ENCODE measurements at places on chromosomes 1 and 21.

- DNase-seq: no peak
Measured at GRCh38 chr1:242219298-242219901, 220.5 kb upstream of the MAP1LC3C start.

GRCh38 chr1:22234476-22235030 is 91.7 kb upstream of the WNT4 start:
- DNase-seq: no peak

GRCh38 chr1:234631721-234632125 is 21.7 kb upstream of the IRF2BP2 start:
- DNase-seq: peak; percentile 91

DNA sequence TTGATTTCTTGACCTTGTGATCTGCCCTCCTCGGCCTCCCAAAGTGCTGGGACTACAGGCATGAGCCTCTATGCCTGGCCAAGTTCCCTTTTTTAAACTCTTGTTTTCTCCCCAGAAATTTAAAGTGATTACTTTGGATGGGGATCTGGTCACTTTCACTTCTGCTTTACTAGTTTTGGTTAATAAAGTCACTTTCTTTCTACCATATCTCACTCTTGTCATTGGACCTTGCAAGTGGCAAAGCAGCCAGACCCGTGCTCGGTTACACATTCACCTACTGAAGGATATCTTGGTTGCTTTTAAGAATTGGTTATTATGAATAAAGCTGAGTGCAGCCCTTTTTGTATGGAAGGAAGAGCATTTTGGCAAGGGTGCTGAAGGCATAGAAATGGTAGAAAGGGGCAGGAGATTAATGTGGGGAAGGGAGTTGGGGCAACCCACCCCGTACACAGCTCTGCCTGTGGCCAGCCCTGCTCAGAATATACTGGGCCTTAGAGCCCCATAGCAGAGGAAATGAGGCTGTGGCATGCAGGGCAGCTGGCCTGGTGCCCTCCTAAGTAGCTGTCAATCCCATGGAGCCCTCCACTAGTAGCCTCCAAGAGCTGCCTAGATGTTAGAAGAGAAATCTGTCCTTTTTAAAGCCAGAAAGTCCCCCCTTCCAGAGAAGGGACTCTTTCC is 40.7 kb downstream of the CD2 start:
- no peak for DNase-seq

DNA sequence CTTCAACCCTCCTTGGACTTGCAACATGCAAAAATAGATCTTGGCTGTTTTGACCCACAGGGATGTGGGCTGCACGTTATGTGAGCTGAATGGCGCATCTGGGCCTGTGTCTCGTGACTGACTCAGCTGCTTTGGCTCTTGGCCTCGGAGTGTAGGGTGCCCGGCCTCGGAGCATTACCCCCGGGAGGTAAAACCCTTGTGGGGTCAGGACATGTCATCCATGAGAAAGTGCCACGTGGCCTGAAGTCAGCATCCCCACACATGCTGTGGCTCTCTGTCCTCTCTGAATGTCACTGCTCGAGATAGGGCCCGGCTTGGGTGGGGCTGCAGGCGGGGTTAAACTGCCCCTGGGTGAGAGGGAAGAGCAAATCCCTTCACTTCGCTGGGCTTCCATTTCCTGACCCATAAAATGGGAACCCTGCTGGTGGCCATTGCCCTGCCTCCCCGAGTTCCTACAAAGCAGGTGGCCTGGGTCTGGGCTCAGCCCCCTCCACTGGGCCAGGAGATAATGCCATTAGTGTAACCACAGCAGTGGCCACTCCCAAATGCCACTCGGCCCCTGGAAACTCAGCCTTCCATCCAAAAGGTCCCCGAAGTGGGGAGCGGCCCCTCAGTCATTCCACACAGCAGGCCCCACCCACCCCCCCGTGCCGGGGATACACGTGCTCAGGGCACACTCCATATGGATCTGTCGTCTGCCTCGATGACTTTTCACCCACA is 22.8 kb upstream of the TSPEAR start:
- no peak for DNase-seq

- peak; percentile 33 for DNase-seq
Measured at GRCh38 chr21:37445228-37445627, 78.7 kb downstream of the DYRK1A start.

- no peak for DNase-seq
Measured at GRCh38 chr1:160558660-160559380, 20.5 kb downstream of the CD84 start.

- DNase-seq: no peak
Measured at GRCh38 chr1:116148967-116149366, 37.8 kb downstream of the MAB21L3 start.

GRCh38 chr1:184160236-184160635 is 108.7 kb downstream of the TSEN15 start:
- DNase-seq: peak; percentile 94

- DNase-seq: no peak
Measured at GRCh38 chr1:43651902-43652301, 2.0 kb downstream of the KDM4A start.

DNA sequence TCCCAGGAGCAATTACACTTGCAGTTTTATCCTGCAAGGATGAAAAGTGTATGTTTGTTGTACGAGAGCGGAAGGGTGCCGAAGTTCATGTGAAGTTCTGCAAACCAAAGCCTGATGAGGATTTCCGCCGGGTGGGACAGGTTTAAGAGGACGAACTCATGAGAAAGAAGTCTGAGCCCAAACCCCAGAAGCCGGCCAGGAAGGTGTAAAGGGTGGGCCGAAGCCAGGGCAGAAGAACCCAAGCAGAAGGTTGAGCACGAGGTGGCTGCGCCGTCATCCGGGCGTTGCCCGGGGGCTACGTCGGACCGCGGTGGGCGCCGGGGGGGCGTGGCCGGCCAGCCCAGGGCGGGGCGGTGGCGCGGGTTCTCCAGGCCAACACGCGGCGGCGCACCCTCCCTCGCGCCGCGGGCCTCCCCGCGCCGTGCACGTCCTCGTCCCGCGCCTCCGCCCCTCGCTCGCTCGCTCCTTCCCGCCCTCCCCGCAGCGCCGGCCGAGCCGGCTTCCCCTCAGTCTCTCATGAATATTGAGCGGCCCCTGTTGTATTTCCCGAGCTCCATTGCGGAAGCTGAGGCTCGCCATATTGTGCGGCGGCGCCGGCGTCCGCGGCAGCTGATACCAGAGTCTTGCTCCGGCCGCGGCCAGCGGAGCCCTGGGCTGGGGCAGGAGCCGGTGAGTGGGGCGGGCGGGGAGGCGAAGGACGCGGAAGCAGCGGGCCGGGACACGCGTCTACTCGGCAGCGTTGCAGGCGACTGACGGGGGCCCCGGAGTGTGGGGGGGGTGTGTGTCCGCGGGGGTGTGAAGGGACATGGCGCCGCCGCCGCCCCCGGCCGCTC is at the start of gene RNF2:
RNF2 (plus strand) TSS at position 578 of the 833 bp plus-strand sequence. CDS start 41,996 bp downstream, outside the sequence.
- DNase-seq: peak; percentile 84

DNA sequence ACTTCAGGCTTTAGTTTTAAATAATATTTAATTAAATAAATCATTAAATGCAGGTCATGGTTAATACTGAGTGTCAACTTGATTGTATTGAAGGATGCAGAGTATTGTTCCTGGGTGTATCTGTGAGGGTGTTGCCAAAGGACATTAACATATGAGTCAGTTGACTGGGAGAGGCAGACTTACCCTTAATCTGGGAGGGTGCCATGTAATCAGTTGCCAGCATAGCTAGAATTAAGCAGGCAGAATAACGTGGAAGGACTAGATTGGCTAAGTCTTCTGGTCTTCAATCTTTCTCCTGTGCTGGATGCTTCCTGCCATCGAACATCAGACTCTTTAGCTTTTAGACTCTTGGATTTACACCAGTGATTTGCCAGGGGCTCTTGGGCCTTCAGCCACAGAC is 85.3 kb downstream of the MAP3K21 start:
- no peak for DNase-seq

- DNase-seq: no peak
Measured at GRCh38 chr1:21667348-21668231, 1.6 kb downstream of the RAP1GAP start.

GRCh38 chr1:181485287-181486097 is 2.2 kb downstream of the CACNA1E start:
- DNase-seq: no peak

- no peak for DNase-seq
Measured at GRCh38 chr1:173714441-173714758, 381 bp upstream of the KLHL20 start.

- DNase-seq: peak; percentile 74
Measured at GRCh38 chr1:43979528-43980254, 681 bp downstream of the B4GALT2 start.

- peak; percentile 9 for DNase-seq
Measured at GRCh38 chr1:114510274-114511031, 550 bp downstream of the TRIM33 start.

GRCh38 chr1:211339631-211340041 is 13.0 kb downstream of the TRAF5 start:
- no peak for DNase-seq

GRCh38 chr1:226863446-226863845 is 7.0 kb upstream of the PSEN2 start:
- peak; percentile 76 for DNase-seq

DNA sequence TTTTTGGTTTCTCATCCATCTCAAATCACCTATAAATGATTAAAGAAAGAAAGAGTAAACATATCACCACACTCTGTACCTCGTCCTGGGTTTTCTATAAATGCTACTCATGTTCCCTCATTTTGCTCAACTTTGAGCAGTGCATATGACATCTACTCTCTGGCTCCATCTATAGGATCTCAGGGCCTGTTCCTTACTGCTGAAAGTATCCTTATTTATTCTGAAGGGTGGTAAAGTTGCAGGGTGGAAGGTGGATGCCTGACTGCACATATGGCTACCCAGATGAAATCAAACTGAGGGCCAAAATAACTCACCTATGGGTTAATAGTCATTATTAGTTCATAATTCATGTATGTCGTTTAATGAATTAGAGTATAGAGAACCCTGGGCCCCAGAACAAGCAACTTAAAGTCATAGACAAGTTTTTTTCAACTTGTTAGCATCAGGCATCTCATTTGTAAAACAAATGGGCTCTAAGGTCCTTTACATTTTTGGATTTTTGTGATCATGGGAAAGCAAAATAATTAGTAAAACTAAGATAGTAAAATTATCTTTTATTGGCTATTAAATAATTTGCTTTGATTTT is 46.5 kb downstream of the NCF2 start:
- DNase-seq: peak; percentile 60

- DNase-seq: no peak
Measured at GRCh38 chr21:44392916-44393315, 39.5 kb downstream of the TRPM2 start.

GRCh38 chr1:182181167-182181572 is 119.7 kb upstream of the ZNF648 start:
- no peak for DNase-seq

DNA sequence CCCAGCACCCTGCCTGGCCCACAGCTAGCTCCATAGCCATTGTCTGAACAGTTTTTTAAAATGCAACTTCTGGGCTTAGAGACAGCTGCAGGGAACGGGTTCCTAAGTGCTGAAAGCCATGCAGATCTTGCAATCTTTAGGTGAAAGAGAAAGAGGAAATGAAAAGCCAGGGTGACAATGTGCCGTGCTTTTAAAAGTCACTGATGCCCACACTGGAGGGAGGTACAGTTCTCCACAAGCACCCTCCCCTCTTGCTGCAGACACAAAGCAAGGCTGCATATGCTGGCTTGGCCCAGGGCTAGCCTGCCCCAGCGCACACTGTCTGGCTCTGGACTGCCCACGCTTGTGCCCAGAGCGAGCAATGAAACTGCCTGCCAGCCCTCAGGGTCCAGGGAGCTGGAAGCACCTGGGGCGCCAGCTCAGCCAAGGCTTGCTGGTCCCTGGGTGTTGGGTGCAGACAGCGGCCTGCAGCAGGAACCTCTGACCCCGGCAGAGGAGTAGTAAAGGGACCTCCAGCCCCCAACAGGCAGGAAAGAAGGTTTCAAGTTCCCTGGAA is 70.4 kb downstream of the AJAP1 start:
- DNase-seq: no peak

- peak; percentile 96 for DNase-seq
Measured at GRCh38 chr1:43969746-43970466, at the start of gene DPH2. Gene DPH2, plus strand, starts transcription at chr1:43970010. Its CDS starts 166 bp downstream, at chr1:43970176.

DNA sequence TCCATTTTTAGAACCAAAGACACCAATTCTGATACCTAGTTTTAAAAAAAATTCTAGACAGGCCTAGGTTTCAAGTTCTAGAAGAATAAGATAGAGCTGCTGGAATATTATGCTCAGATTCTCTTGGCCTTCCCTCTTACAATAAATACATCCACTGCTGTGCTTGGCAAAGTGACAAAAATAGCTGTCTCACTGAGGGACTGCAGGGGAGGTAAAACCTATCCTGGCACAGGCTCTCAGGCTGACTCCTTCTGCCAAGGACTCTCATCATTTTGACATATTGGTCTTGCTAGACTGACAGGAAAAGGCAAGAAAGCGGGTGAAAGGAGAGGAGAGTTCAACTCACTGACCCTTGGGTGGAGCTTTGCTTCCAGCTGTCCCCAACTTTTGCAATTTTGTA is 197.0 kb upstream of the LHX8 start:
- DNase-seq: peak; percentile 3

- no peak for DNase-seq
Measured at GRCh38 chr1:226658546-226659125, 80.4 kb downstream of the ITPKB start.

- DNase-seq: no peak
Measured at GRCh38 chr1:100051401-100051800, 81.3 kb downstream of the SASS6 start.

DNA sequence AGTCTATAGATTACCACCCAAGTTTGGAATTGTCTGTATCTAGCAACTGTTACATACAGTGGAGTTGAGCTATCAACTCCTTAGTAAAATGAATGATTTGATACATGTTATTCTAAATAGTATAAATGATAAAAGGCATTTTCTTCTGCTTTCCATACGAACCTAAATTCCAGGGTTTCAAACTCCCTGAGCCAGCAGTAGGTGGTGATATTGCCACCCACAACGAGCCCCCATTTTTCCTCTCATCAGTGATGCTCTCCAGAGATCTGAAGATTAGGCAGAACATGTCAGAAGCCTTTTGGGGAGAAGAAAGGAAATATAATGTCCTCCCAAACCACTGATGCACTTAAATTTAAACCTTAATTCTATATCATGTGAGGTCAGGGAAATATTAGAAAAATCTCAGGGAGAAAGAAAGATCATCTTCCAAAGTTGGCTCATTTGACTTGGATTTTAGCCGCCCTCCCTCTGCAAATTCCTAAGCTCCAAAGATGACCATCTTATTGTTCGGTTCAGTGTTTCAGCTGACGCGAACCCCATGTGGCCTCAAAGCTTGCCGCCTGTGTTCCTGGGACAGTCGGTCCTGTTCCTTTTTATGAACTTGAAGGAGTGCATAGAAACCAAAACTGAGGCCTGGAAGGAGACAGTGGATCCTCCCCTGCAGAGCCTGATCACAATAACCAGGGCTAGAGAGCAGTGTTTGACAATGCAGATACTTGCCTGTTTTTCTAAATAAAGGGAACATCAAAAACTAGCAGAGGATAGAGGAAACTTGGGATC is 2.3 kb downstream of the EVA1C start:
- DNase-seq: peak; percentile 27
